ENCODE measurements at places on chromosomes 5 and 9. TPM values are rescaled to one million over a fixed set of nuclear protein-coding genes. Genes with fewer than 3 reads are reported as not detected.

The IFNA2 gene
- not detected for total RNA-seq

DNA sequence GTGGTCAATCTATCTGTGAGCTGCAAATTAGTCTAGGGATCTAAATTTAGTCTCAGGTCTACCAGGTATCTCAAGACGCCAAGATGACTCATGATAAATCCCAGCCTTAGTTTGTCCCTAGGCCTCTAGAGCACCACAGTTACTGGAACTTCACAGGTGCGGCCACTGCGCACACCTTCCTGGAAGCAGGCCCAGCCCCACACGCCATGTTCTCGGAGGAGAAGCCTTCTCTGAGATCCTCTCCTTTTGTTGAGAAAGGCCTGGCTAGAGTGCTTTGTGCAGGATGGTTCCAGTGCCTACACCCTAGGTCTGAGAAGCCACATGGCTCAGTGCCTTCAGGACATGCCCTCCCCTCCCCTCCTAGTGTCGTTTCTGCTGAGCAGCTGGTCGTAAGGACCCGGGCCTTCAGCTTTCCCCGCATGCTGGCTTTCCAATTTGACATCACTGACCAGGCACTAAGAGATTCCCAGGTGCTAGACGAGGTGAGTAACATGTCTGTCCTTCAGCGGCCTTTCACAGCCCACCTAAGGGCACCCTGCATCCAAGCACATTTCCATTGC lies 51.9 kb downstream of the IPPK start:
- DNase-seq: no peak

GRCh38 chr5:125153231-125153630 lies 406.8 kb upstream of the ZNF608 start:
- DNase-seq: no peak

DNA sequence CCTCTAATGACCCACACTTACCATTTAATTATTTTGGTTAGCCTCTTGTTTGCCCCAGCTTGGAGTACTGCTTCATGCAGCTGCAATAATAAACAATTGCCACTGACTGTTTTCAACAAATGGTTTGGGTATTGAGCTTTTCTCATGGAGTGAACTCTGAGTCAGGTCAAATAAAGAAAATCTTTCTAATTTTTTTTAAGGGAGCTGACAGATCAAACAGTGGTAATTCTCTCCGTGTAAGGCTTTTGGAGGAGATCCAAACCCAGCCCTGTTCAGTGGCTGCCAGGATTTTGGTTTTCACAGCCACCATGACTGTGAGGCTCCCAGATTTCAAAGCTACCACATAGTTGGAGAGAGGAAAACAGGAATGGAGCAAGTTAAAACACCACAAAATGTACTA lies 110.7 kb upstream of the EFNA5 start:
- no peak for DNase-seq

The FAM221B gene
- total RNA-seq: not detected

The PAPPA gene
- total RNA-seq: under 0.01 TPM

DNA sequence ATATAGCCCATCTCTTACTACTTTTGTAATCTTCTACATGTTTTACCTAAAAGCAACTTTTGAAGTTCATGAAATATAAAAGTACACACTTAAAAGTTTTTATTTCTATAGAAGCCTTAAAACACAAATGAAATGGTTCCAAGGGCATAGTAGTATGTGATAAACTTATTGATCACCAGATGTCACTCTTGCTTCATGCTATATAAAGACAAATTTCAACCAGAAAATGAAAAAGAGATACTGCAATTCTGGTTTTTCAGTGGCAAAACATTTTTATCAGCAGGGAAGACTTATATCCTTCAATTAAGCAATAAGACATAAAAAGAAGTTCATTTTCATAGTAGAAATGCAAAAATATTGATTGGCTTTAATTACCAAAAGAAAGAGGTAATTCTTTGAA lies 69.4 kb upstream of the FBXL17 start:
- no peak for DNase-seq

- DNase-seq: no peak
These were observed 7.3 kb upstream of the ARL15 start for GRCh38 chr5:54317511-54318260.

GRCh38 chr5:129363991-129364390 lies 96.1 kb upstream of the ADAMTS19 start:
- no peak for DNase-seq

DNA sequence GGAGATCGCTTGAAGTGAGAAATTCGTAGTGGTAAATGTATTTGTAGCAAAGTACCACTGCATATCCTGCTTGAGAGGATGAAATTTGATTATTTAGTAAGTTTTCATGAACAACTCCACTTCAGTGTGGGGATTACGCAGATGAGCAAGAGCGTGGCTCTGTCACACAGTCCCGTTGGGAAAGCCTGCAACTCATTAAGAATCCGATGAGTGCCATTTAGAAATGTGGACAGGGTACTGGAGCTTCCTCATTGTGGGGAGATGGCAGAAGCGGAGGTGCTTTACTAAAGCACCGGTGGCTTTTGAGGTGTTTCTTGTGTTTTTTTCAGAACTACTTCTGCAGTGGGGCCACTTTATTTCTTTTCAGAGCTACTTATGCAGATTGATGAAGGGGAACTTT lies 1.4 kb downstream of the TJP2 start:
- DNase-seq: no peak

The BARHL1 gene
- total RNA-seq: not detected

The GARIN3 gene
- total RNA-seq: not detected

GRCh38 chr9:2469681-2470221 lies 151.8 kb upstream of the VLDLR start:
- no peak for DNase-seq

DNA sequence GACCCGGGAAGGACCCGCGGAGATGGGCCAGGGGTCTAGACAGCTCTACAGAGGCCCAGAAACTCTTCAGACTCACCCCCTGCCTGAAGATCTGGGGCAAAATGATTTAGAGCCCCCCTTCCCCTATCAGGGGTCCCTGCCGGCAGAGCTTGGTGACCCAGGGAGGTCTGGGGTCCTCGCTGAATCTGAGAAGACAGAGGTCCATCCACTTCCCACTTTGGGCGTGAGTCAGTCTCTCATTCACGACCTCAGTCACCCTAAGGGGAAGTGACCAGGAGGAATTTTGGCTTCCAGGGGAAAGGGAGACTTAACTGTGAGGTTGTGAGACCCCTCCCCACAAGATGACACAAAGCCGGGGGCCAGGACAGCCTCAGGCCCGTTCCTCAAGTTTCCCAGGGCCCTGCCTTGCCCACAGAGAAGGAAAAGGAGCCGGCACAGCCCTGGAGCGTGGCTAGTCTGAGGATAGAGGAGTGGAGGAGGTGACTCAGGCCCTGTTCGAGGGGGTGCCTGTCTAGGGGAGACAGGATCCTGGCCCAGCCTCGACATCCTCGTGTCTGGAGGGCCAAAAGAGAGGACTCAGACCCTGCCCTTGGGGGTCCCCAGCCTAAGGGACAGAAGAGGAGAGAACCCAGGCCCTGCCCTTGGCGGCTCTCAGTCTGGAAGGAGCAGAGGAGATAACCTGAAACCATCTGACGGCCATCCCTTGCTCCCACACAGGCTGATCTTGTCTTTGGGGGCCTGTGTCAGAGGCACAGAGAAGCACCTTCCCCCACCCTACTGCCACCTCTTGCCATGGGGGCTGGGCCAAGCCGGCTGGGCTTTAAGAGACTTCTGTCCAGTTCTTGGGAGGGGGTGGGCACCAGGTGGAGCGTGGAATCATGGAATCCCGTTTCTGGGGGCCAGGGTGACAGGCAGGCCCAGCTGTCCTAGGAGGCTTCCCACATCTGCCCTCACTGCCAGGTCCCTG lies 889 bp downstream of the PDLIM4 start:
- DNase-seq: no peak

- no peak for DNase-seq
These were observed 44.7 kb downstream of the GRIN3A start for GRCh38 chr9:101693546-101694336.

The ANKRD20A1 gene
- total RNA-seq: 7.6 TPM

- DNase-seq: no peak
These were observed 16.9 kb upstream of the ALDH1B1 start for GRCh38 chr9:38375572-38375963.

- no peak for DNase-seq
These were observed 80.0 kb upstream of the NFIL3 start for GRCh38 chr9:91503673-91504081.

DNA sequence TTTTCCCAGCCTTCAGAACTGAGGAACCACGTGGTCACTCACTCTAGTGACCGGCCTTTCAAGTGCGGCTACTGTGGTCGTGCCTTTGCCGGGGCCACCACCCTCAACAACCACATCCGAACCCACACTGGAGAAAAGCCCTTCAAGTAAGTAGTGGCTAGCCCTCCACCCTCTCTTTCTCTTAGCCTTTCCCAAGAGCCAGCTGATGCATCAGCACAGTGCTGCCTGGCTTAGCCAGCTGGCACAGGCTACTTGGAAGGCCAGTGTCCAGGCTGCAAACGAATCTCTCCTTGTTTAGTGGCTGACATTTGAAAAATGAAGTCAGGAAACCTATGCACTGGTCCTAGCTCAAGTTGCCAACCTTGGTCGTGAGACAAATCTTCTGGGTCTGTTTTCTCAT lies 91.1 kb downstream of the PRDM6 start:
- DNase-seq: no peak

DNA sequence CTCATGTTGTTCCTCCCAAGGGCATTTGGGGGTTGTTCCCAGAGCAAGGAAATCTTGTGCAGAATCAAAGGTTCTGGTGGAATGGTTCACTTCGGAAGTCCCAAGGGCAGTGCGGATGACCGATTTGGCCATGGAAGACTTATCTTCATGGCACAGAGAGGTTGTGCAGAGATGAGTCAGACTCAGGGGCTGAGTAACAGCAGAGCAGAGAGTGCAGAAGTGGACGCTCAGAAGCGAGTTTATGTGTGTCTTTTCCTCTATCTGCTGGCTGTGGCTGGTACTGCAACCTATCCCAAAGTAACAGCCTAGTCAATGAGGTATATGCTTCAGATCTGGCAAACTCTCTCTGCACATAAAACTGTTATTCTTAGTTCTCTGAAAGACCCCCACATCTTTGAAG lies 118.1 kb downstream of the DPYSL3 start:
- DNase-seq: peak; percentile 11

DNA sequence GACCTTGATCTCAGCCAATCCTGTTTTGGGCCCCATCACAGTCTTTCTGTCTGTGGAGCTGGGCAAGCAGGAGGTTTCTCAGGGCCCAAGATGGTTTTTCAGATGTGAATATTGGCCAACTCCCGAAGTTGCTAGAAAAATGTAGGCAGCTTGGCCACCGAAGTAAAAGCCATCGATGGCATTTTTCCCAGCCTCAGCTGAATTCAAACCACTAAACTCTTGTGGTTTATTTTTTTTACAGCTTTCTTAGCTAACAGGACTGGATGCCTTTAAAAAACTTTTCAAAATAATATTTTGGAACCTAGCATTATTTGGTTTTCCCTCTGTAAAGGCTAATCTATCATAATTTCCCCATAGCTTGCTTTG lies 102.5 kb upstream of the ERCC6L2 start:
- no peak for DNase-seq

The DPH7 gene
- 26.5 TPM for total RNA-seq

DNA sequence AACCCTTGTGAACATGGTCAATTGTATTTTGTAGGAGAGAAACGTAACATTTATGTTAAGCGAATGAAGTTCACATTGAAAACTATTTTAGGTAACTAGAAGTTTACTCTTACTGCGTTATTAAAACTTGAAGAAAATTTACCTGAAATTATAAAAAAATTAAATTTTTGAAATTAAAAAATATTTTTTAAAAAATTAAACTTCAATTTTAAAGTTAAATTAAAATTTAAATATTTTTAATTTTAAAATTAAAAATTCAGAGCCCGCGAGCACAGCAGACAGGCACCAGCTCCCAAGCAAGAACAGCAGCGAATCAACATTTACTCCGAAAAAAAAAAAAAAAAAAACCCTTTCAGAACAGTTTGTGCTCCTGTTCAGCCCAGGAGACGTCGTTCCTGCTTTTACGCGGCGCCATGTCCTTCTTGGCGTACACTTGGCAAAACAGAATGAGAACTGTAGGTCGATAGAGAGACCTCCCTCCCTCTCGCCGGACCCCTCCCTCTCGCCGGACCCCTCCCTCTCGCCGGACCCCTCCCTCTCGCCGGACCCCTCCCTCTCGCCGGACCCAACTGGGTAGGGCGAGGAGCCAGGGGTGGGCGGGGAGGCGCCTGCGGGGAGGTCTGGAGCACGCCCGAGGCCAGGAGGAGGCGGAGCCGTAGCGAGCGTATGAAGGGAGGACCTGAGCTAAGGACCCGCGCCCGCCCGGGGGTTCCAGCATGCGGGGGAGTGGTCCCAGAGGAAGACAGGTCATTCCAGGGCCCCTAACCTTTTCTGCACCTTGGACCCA lies 235.8 kb downstream of the ROR2 start:
- peak; percentile 13 for DNase-seq

DNA sequence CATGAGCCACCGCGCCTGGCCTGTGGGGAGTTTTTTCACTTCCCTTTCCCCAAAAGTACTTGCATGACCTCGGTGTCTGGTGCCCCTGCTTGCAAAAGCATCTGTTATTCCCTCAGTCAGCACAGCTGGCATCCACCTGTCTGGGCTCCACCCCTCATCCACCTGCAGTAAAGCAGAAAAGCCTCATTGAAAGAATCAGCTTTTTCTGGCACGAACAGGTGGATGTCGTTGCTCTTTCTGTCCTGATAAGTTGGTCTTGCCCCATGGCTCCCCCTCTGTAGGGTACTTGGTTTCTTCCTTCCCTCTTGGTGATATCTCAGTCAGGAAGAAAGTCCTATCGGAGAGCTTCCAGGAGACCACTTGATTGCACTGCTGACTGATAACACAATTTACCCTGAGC lies 37.4 kb downstream of the WWC1 start:
- DNase-seq: no peak

- DNase-seq: no peak
These were observed 123.7 kb downstream of the RANBP17 start for GRCh38 chr5:170985486-170985885.

The PCDHA9 gene
- 18.6 TPM for total RNA-seq

DNA sequence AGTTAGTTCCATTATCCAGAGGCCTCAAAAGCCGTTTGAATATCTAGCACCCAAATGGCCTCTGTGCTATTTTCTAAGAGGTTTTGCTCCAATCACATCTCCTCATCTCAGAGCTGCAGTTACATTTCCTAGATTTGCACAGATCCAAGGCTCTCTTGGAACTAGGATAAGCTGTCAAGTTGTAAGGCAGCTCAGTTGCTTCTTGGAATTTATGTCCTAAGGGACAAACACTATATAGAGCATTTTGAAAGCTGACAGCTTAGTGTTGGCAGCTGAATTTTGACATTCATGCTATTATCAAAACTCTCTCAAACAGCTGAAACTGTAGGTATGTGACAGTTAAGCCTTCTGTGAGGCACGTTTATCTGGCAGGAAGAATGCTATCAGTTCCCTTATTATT lies 97.0 kb downstream of the MACIR start:
- no peak for DNase-seq

- no peak for DNase-seq
These were observed 114.3 kb upstream of the TNC start for GRCh38 chr9:115232181-115232774.

All from occipital lobe (tissue), 3 donors.